Upper lobe of right lung (tissue), 1 donor: ENCODE measurements at places on chromosomes 4 and X.

GRCh38 chr4:70637239-70637913, 8.8 kb downstream of the ENAM start:
- no peak for DNase-seq

DNA sequence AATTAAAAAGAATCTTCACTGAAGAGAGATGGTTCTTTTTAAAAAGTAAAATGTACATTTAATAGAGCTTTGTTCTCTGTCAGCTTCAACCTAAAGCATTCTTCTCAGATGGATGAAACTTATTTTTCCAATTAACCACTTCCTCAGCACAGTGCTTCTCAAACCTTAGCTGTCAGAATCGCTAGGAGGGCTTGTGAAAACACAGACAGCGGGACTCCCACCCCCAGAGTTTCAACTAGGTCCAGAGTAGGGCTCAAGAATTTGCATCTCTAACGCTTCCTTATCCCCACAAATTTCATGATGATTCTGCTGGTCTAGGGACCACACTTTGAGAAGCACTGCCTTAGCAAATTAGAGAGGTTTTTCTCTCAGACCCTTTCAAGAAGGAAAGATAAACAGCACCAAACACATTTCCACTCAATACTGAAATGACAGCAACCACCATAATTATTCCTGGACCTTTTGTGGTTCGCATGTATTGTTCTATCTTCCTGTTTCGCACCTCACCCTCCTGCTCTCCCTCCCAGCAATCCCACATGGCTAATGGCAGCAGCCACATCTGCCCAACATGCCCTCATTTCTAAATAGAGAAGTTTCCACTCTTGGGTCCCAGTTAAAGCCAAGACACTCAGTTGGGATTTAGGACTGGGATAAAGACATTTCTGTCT, 73.2 kb downstream of the ZNF827 start:
- no peak for DNase-seq

DNA sequence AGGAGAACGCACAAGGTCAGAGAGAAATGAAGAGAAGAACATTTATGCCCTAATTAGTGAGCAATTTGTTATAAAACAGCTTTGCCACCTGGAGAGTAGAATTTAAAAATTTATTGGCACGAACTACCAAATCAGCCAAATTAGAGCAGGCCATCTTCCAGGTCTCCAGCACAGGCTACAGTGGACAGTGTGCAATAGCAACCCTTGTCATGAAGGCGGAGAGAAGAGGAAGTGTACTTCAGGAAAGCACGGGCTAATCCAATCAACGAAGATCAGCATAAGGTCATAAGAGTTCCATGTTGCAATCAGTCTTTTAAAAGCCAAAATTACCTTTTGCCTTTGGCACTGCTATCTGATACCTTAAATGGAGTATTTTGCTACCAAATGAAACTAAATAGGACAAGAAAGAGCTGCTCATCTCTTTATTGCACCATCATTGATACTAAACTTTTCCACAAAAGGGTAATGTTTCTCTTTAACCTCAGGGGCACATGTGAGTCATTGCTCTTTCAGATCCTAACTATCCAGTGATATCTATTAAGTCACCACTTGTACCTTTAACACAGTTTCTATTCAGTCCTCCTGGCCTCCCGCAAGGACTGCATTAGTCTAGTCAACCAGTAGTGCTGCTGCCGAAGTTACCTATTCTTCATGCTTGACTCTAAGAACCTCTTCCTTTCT, 19.9 kb downstream of the ANK2 start:
- DNase-seq: no peak

DNA sequence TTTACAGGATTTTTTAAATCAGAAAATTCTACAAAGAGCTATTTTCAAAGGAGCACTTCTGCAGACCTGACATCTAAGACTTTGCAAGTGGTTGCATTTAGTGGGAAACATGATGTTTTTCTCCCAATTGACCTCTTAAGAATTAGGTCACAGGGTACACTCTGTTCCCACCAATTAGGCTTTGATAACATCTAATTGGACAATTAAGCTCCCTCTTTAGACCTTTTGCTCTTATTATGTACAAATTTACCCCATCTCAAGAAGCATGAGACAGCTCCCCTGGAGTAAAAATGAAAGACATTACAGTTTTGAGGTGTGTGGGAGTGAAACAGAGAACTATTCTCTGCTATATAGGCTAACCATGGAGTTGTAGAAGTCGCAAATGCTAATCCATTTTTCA, 31.8 kb upstream of the AGA start:
- no peak for DNase-seq

- no peak for DNase-seq
These were observed 15.3 kb downstream of the PPARGC1A start for GRCh38 chr4:23874536-23874901.

DNA sequence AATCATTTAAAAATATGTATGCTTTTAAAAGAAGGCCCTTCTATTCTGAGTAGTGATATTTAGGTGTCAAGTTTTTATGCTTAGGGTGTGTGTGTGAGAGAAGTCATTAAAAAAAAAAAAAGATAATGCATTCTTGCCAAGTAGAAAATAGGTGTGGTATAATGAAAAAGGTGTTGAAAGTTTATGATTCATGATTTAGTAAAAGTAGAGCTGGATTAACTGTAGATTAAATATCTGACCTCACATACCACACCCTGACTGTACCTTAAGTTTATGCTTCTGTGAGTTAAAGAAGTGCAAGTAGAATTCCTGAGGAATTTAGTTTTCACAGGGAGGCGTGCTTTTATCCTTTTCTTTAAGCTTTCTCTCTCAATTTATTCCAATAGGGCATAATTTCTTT, 71.1 kb downstream of the BMPR1B start:
- no peak for DNase-seq

DNA sequence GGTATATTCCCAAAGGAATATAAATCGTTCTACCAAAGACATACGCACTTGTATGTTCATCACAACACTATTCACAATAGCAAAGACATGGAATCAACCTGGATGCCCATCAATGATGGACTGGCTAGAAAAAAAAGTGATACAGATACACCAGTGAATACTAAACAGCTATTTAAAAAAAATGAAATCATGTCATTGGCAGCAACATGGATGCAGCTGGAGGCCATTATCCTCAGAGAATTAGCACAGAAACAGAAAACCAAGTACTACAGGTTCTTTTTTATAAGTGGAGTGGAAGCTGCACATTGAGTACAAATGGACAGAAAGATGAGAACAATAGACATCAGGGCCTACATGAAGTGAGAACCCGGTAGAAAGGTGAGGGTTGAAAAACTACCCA, 81.4 kb downstream of the ANTXR2 start:
- DNase-seq: no peak

DNA sequence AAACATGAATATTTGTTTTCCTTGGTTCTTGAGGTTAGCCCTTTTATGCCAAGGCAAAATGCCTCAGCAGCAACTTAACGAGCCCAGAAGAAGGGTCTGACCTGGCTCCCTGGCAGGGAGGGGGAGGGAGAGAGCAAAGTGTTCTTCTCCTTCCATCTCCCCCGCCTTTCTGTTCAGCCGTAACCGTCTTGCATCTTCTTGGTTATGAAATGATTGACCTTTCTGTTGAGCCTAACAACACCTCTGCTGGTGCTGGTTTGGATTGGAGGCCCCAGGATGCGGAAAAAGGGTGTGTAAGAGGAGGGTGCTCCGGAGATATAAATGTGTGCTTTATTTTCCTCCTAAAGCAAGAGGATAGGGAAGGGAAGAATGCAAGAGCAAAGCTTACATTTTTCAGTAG, 44.7 kb downstream of the PTTG2 start:
- DNase-seq: no peak

DNA sequence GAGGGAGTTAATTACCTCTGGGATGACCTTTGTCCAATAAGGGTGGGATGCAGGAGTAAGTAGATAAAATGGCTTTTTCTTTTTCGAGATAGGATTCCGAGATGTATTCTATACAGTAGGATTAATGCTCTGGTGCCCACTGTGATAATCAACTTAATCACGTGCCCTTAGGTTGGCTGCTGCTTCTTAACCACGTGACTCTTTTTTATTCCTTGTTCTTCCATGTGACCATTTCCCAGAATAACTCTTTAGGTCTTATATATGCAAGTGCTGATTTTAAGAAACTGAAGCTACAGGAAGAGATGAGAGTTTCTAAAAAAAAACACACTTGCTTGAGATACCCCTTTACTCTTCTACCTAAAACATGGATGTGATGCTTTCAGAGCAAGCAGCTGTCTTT, 1628.9 kb downstream of the PCDH7 start:
- no peak for DNase-seq

DNA sequence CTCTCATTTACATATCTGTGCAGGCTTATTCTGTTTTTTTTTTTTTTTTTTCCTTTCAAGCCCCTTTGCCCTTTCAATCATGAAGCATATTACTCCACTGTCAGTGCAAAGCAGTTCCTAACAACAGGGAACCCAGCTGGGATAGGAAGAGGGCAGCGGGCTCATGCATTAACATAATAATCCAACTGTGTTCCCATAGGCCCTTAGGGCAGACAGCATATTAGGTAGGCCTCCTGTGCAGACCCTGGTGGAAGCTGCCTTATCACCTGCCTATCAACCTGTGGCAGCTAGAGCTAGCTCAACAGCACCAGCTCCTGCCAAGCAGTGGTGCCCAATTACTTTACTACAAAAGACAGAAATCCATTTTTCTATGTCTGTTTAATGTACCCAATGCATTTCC, 49.3 kb downstream of the SLC10A7 start:
- DNase-seq: no peak

- DNase-seq: no peak
These were observed 36.7 kb downstream of the HMGB3 start for GRCh38 chrX:151019856-151020255.

DNA sequence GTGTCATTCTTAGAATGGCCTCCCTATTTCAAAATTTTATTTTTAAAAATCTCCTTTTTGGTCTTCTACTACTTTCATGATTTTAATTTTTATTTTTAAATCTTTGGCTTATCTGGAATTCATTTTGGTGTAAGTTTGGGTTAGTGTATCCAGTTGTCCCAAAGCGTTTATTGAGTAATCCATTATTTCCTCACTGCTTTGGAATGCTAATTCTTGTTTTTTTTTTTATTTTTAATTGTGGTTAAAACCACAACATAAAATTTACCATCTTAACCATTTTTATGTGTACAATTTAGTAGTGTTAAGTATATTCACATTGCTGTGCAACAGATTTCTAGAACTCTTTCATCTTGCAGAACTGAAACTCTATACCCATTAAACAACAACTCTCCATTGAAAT, 8.7 kb downstream of the CITED1 start:
- DNase-seq: no peak

- no peak for DNase-seq
These were observed 12.2 kb upstream of the ODAM start for GRCh38 chr4:70183168-70183939.

DNA sequence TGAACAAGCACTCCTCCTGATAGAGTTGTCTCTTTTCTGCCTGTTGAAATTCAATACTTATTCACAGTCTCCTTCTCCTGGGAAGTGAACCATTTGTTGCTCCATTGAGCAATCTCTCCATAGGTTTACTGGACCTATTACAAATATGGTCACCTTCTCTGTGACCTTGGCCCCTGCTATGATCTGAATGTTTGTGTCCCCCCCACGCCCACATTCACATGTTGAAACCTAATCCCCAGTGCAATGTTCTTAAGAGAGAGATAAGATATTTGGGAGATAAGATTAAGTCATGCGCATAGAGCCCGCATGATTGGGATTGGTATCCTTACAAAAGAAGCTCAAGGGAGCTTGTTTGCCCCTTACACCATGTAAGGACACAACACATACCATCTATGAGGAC, 54.1 kb upstream of the GABRE start:
- DNase-seq: no peak

- DNase-seq: no peak
These were observed 118.2 kb downstream of the PPP3CA start for GRCh38 chr4:101229116-101229515.

GRCh38 chr4:164188236-164188635, 565.7 kb upstream of the SMIM31 start:
- DNase-seq: no peak

DNA sequence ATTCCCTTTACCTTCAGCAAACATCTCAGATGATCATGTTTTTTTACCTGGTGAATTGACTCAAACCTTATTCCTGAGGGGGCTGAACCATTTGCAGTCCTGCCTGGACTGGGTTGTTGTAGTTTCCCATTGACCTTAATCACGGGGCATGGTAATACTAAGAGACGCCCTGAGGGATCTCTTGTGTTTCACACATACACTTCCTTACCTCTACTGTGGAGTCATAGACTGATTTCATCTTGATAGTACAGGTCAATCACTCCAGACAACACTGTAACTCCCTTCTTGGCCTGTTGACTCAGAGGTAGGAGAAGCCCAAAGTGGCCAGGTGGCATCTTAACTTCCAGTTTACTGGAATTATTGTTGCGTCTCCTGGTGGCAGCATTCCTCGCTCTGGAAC, 1064.0 kb upstream of the PCDH10 start:
- DNase-seq: no peak

- no peak for DNase-seq
These were observed 253.2 kb downstream of the SPRY1 start for GRCh38 chr4:123649645-123650391.

DNA sequence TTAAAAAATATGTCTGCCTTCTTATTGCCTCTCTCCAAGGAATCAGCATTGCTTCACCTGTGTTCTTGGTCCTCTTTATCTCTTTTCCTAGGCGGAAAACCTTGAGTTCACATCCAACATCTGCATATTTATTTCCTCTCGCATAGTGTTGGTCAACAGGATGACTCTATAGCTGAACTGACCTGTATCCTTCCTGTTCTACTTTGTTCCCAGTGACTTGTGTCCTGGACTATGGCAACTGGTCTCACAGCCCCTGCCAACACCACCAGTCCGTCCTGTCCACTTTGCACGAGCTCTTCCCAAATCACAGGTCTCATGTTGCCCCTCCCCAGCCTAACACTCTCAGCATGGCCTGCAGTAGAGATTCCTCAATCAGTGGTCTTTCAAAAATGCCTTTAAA, 2.0 kb downstream of the DIPK2B start:
- no peak for DNase-seq

- no peak for DNase-seq
These were observed 15.7 kb downstream of the STBD1 start for GRCh38 chr4:76322236-76322635.

DNA sequence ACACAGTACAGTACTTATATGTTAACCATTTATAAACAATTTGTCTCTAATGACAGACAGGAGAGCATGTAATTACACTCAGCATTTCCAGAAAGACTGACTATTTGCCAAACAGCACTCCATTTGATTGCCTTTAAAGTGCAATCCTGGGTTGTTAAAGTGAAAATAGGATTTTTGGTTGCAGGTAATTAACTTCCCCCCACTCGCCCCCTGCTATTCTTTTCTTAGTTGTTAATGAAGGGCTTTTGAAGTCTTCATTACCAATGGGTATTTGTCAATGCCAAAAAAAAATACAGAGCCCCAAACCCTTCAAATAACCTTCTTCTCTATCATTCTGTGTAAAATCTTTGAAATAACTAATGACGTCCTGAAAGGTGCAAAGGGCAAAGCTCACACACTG, 825.6 kb downstream of the STPG2 start:
- DNase-seq: no peak
